Islet precursor cell (in vitro differentiated cells): ENCODE measurements at places on chromosomes 5 and 9.
A peak's percentile ranks its signal among the peaks of the same experiment; 100 is the strongest.

GRCh38 chr5:169050146-169050571, 250.8 kb downstream of the SLIT3 start:
- DNase-seq: no peak

DNA sequence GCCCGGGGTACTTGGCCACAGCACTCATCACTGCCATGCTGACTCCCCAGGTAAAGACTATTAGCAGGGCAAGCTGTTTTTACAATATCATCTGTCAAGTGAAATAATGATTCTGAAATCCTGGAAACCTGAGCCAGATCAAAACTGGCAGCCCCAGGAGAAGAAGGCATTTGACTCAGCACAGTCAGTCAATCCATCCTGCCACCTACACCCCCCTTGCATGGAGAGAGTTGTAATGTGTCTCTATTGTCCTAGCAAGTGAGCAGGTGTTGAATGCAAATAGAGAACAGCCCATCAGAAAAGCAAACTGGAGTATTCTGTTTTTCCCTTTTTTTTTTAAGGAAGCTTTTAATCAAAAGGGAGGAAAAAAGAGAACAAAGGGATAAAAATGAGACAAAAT, 291.2 kb downstream of the BRINP1 start:
- DNase-seq: no peak

DNA sequence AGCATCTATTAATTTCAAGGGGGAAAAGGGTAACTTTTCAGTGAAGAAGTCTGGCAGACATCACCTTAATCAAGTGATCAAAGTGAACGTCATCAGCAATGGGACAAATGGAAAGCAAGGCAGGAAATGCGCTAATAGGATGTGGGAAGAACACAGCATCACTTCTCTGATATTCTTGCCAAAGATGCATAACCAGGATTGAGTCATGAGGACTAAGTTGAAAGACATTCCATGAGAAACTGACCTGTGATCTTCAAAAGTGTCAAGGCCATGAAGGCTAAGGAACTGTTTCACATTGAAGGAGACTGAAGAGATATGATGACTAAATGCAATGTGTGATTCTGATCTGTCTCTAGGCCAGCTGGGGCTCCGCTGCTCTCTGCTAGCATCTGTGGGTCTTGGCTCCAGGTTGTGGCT, 92.9 kb downstream of the NDFIP1 start:
- no peak for DNase-seq

GRCh38 chr9:94812343-94812742, 85.8 kb downstream of the AOPEP start:
- peak; percentile 64 for DNase-seq

- no peak for DNase-seq
Measured at GRCh38 chr5:91864962-91865361, 481.8 kb upstream of the ARRDC3 start.

DNA sequence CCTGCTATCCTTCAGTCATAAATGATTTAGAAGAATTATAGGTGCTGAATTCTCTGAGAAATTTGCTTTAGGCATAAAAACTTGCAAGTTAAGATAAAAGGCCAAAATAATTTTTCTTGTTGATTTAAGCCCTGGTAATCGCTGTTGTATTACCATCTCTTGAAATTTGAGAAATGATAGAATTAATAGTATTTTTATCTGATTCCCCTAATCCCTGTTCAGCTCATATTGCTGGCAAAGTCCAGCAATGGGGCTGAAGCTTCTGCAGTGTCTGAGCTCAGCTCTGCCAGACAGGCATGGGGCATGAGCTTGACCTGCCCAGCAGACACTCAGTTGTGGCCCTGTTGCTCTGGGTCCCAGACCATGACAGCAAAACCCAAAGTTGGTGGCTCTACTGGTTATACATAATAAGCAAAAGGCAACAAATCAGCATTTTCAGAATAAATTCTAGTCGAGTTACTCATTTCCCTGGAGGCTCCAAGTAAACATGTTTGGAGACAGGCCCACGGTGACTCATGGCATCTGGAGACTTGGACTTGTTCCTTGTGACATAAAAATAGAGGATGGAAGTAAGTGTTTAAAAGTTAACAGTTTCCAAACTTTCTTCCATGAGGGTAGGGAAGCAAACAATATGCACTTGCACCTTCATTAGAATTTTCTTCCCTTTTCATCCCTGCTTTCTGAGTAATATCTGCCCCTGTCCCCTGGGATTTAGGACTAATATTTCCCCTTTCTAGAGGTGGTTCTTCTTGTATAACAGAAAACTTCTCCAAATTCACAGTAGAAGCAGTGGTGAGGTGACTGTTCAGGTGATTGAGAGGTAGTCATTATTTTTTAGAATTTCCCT, 60.2 kb upstream of the SLC2A8 start:
- DNase-seq: peak; percentile 88

GRCh38 chr5:179409806-179410205, 64.5 kb upstream of the ADAMTS2 start:
- DNase-seq: peak; percentile 35

- no peak for DNase-seq
Measured at GRCh38 chr5:158727136-158727535, 372.6 kb downstream of the EBF1 start.

GRCh38 chr9:33750839-33751339, 44.5 kb upstream of the PRSS3 start:
- no peak for DNase-seq
